ENCODE measurements at places on chromosomes 7 and 10. TPM values are rescaled to one million over a fixed set of nuclear protein-coding genes. Genes with fewer than 3 reads are reported as not detected.

PDK4 gene
- total RNA-seq, result 64.2 TPM

ZNF804B gene
- total RNA-seq, result not detected

SAP25 gene
- total RNA-seq, result 13.3 TPM

SPDYE2 gene
- not detected for total RNA-seq

HHEX gene
- total RNA-seq, result 69.2 TPM

GIMAP1 gene
- total RNA-seq, result 5.1 TPM

NUPR2 gene
- 1.0 TPM for total RNA-seq

WNT8B gene
- not detected for total RNA-seq

- DNase-seq, result no peak
Observed at GRCh38 chr10:60299961-60300883, 89.5 kb downstream of the ANK3 start.

DNA sequence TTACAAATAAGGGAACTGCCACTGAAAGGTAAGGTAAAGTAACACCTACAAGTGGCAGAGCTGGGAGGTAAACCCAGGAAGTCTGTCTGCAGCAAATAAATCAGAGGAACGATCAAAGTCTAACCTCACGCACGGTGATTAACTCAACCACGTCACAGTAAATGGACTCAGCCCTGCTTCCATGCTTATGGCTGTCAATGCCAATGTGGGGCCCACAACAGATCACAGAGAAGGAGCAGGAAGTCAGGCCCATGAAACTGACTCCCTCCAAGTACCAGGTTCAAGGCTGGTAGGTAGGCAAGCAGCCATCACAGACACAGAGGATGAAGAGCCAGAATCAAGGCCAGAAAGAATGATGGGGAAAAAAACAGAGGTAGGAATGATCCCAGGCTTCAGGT is 38.0 kb upstream of the ACSL5 start:
- DNase-seq, result peak; percentile 42

GRCh38 chr7:77797734-77798393 is 370 bp downstream of the TMEM60 start:
- DNase-seq, result no peak

- DNase-seq, result no peak
Observed at GRCh38 chr10:4257939-4258465, 473.0 kb upstream of the KLF6 start.

DNA sequence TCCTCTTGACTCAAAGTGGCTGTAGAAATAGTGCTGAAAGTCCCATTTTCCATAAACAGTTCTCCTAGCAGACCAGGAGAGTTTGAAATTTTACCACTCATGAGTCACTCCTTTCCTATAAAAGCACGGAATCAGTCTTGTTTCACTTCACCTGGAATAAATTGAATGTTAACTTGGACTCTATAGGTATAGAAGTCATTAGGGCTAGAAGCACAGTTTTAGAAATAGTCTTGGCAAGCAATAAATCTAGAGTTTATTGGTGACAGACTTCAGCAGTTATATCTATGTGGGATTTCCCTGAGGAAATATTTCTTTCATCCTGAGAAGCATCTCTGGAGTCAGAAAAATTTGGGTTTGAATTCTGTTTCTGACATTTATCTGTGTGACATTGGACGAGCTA is 212.4 kb downstream of the RNLS start:
- DNase-seq, result no peak

DNA sequence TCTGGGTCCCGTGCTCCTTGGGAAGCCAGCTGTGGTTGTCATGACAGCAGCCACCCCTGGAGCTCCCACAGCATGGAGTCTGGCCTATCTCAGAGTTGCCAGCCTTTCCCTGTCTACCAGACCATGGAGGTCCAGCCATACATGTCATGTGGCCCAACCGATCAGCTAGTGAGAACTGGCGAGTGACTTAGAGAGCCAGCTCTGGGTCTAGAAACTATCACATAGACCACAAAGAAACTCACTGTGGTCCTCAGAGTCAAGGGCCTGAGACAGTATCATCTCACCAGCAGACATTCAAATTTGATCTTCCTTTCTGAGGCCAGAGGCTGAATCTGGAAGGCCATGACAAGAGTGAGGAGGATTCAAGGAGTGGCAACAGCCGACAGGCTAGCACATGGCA is 223.3 kb upstream of the GPR26 start:
- DNase-seq, result no peak

DNA sequence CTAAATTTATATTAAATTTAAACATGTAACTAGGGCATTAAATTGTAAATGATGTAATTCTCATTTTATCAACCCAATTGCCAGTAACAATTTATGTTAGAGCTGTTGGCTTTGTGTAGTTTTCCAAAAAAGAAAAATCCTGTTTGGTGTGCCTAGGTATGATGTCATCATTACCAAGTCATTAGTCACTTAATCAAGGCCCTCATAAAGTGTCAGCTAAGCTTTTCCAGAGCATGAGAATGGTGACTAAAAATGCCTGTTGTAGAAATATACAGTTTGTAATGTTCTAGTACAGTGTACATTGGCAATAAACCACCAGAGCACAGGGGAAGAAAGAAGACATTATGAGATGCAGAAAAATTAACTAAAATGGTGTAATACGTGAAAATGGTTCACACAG is 593.8 kb upstream of the ANKRD30A start:
- DNase-seq, result no peak

GRCh38 chr10:17578603-17579002 is 38.6 kb downstream of the HACD1 start:
- DNase-seq, result no peak

DNA sequence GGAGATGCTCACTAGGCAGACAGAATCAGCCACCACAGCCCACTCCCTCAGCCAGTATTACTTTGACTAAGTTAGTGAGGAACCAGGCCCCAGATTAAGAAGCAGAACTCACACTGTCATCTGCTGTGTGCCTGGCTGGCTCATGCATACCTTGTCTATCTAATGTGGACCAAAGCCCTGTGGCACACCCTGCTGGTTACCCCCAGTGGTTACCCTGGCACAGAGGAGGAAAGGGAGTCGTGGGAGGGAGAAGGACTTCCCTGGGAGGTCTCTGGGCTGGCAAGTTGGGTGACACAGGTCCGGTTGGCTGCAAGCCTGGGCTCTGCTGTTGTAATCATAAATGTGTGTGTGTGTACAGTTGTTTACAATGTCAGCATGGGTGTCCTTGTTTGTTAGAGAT is 7.5 kb upstream of the SH2D4B start:
- DNase-seq, result peak; percentile 47

DNA sequence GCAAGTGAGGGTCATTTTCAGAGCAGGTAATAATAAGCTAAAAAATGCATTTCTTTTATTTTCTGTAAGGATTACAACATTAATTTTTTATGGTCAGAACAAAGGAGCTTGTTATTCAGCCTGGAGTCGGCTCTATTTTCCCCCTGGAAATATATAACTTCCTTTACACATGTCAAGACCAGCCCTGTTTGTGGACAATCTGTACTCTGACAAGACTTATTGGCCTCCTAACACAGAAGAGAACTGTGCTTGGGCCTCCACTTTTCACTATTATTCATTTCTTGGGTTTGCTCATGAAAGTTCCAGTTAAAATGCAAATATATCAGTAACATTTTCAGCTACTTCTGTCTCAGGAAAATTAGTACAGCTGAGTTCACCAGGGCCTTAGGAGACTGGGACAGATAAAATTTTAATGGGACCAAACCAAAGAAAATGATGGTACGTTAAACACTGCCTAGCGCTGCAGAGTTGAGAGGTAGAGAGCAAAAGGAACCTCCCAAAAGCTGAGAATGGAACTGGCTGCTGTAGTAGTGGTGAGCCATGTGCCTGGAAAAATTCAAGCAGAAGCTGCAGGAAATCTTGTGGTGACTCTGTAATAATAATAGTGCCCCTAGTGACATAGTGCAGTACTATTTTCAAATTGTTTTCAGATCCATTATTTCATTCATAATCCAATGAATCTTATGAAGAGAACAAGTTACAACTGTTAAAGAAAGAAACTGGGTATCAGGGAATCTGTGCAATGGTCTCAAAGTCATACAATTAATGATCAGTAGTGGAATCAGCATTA is 227.2 kb upstream of the KIAA1217 start:
- DNase-seq, result no peak

DNA sequence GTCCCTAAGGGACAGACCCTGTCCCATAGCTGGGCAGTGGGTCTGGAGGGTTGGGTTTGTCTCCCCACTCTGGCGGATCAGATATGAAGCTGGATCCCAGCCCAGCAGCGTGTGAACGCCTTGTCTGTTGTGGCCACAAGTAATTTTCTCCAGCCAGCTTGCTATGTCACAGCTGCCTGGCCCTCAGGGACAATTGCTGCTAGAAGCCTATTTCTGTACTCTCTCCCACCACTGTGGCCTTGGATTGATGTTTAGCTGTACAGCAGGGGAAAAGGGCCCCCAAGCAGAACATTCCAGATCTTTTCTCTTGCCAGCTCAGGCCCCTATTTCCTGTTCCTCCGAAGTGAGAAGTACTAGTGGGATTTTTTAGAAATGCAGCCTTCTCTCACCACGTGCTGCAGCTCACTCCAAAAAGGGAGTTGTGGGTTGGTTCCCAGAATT is 53.5 kb upstream of the WAC start:
- DNase-seq, result no peak

GRCh38 chr7:123738356-123738755 is 10.4 kb downstream of the WASL start:
- peak; percentile 46 for DNase-seq

DNA sequence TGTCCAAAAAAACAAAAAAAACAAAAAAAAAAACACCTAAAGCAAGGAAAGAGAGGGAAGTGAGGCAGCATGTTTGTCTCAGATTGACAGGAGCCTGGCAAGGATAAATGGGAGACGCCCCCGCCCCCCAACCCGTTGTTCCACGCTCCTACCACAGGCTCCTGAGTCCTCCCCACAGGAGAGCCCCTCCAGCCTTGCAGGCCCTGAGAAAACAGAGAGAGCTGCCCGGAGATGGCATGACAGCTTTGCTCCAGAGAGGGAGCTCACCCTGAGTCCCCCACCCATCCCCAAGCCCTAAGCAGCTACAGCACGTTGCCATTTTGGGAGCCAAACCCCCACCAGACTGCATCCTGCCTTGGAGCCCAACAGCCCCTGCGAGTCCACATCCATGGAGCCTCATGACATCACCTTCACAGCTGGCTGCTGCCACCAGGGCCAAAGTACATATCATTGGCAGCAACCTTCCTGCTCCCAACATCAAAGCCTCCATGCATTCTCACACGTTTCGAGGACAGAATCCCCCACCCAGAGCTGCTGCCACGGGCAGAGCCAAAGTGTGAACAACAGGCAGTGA is 1283.3 kb downstream of the TYW1 start:
- no peak for DNase-seq

DNA sequence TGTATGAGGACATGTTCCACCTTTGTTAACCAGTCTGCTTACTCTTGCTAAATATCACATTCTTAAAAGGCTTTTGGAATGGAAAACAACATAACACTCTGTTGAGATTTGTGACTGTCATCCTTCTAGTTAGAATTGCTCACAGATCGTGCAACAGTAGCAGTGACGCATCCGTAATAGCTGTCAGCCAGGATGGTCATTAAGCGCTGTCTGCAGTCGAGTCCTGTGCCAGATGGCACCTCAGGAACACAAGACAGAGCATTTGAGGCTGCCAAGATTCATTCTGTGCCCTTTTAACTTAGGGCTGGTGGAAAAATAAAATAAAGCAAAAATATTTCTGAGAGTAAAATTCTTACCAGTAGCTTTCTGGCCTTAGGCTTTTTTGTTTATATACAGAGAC is 348.6 kb downstream of the ANKRD7 start:
- no peak for DNase-seq

GRCh38 chr7:107712896-107713295 is 31.0 kb upstream of the CBLL1 start:
- DNase-seq, result no peak

GRCh38 chr10:107434201-107434600 is 269.7 kb upstream of the SORCS1 start:
- DNase-seq, result no peak

GRCh38 chr10:99965700-99966099 is 44.0 kb downstream of the DNMBP start:
- no peak for DNase-seq

GRCh38 chr10:100749309-100750217 is 4.2 kb downstream of the PAX2 start:
- DNase-seq, result no peak

DNA sequence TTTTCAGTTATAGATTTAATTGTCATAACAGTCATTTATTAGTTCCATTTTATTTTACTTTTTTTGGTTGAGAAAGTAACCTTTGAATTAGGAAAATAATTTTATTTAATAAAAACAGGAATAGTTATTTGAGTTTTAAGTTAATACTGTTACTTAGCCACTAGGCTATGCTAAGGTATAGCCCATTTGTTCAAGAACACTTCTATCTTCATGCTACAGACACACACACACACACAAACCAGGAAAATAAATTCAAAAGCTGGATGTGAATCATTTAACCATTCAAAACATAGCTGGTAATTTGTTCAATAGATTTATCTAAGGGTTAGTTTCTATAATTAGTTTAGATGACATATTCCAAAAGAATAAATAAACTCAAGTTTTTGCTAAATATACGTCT is 148.4 kb downstream of the RNF133 start:
- DNase-seq, result no peak

DNA sequence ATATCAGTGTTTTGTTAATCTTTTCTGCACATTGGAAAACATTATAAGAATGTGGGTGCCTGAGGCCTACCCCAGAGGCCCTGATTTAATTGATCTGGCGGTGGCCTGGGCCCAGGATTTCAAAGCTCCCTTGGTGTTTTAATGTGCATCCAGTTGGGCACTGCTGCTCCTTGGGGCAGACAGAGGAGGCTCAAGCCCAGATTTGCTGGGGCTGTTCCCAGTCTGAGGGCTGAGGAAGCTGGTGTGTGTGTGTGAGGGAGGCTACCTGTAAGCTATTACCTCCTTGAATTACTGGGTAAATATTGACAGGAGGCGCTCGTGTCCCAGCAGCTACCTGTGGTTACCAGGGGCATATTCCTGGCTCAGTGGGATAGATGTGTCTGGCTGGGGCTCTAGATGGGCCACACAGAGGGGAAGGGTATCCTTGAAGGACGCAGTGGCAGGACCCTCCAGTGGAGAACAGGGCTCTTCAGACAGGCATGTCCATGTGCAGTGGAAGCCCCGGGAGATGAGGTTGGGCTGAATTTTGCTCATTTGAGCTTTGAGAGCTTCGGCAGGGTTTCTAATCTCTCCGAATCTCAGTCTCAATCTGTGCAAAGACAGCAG is 975.4 kb upstream of the ZNF722 start:
- DNase-seq, result no peak

GRCh38 chr10:116403740-116404250 is 23.9 kb upstream of the PNLIPRP3 start:
- no peak for DNase-seq

GRCh38 chr7:87505122-87505521 is 29.6 kb upstream of the ABCB4 start:
- no peak for DNase-seq

DNA sequence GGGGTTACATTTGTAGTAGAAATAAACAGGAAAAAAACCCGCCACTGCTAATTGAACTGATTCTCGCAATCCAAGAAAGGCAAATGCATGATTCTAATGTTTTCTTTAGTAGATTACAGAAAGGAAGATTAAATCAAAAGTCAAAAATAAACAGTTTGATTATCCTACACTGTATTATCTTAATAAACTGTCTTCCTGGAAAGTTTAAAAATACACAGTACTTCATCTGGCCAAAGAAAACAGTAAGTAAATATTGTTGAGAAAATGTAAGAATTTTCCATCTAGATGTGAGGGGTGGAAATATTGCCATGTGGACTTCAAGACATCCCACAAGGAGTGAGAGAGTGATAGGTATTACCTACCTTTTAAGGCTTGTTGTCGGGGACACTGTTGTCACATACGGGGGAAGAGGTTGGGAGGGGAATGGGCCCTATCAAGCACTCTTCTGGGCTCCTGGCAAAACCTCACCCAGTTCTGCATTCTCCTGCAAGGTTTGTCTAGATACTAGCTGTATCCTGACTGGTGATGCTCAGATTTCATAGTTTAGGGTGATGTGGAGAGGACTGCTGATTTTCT is 17.8 kb downstream of the GRK5 start:
- DNase-seq, result no peak

Measured in mucosa of gallbladder (tissue), 1 donor.